ENCODE measurements at places on chromosomes 2 and 18.

- no peak for DNase-seq
Observed at GRCh38 chr2:27903018-27903417, 12.5 kb downstream of the BABAM2 start.

- no peak for DNase-seq
Observed at GRCh38 chr18:57784034-57784800, 18.9 kb downstream of the ATP8B1 start.

- no peak for DNase-seq
Observed at GRCh38 chr2:74910245-74910644, 48.2 kb upstream of the POLE4 start.

GRCh38 chr18:74951165-74951760 lies 257.7 kb downstream of the PTGR3 start:
- peak; percentile 23 for DNase-seq

GRCh38 chr2:235506291-235506996 lies 12.6 kb downstream of the AGAP1 start:
- DNase-seq: no peak
